ENCODE measurements at places on chromosomes 11 and 22.

DNA sequence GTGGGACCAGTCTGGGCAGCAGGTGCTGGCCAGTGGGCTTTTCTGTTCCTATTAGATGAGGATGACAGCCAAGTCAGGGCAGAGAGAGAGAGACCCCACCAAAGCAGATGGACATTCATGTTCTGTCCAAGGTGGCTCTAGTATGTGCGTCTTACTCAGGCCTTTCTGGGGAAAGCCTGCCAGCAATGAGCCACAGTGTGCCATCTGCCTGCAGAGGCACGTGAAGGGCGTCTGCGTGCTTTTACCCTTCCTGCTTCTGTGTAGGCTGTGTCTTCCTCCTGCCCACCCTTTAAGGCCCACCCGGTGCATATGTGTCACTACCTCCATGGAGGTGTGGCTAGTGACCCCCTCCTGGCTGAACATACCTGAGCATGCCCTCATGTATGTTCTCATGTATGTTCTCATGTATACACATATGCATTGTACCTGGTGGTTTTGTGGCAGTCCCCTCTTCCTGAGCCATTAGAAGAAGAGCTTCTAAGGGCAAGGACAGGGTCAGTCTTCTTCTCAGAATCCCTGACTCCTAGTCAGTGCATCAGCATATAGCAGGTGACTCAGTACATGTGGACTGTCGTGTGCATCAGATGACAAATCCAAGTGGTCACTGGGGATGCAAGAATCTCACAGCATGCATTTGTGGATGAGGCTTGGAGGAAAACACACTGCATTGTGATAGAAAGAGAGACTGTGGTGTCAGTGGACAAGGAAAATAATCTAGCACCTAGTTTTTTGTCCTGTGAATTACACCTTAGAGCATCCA lies 90.4 kb upstream of the YWHAH start:
- no peak for DNase-seq

DNA sequence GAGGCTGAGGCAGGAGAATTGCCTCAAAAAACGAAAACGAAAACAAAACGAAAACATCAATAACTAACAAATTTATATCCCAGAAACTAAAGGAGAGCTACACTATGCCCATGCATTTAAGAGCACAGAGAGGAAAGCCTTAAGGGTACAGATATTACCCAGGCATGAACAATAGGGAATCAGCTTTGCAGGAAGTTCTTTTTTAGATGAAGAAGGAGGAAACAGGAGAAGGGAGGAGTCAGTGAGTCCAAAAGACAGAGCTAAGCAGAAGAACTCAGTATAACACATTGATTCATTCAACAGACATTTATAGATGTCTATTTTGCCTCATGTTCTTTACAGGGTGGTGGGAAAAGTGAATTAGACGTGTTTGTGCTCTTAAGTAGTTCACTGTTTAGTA lies 8.3 kb downstream of the MRPL17 start:
- no peak for DNase-seq

GRCh38 chr22:46588279-46589140 lies 31.7 kb upstream of the GRAMD4 start:
- no peak for DNase-seq

GRCh38 chr22:28025333-28025732 lies 106.3 kb upstream of the PITPNB start:
- DNase-seq, result no peak

- no peak for DNase-seq
Measured at GRCh38 chr11:106233191-106233590, 155.7 kb downstream of the AASDHPPT start.

- DNase-seq, result no peak
Measured at GRCh38 chr22:22773979-22774604, 113.5 kb upstream of the IGLL5 start.

GRCh38 chr11:14245444-14245843 lies 113.5 kb downstream of the RRAS2 start:
- DNase-seq, result no peak

Measured in activated gamma-delta T cell (primary cell).